ENCODE measurements at places on chromosomes 16 and 17.

- DNase-seq: no peak
Measured at GRCh38 chr16:89104303-89104702, 10.7 kb downstream of the ACSF3 start.

GRCh38 chr16:16052916-16053315, 103.5 kb downstream of the ABCC1 start:
- DNase-seq: no peak

DNA sequence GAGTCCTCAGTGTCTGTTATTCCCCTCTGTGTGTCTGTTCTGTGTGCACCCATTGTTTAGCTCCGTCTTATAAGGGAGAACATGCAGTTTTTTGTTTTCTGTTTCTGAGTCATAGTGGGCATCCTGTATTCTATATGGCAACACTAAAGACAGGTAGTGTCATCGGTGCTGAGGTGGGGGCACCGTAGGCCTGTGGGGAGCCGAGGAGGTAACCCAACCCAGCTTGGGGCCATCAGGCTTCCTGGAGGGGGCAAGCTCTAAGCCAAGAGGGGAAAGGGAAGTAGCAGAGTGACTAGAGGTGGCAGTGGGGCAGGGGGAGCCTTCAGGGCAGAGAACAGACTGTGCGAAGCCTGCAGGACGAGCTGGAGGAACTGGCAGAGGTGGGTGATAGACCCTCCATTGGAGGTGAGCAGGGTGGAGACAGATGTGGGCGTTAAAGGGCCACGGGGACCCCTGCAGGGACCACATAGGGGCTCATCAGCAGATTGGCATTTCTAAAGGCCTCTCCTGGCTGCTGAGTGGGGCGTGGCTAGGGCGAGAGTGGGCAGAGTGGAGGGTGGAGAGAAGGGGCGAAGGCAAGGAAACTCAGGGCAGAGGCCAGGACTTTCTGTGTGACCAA, 36.5 kb downstream of the CPNE2 start:
- peak; percentile 28 for DNase-seq

- DNase-seq: no peak
Measured at GRCh38 chr17:27783440-27784350, 16.6 kb downstream of the NOS2 start.

GRCh38 chr17:7114241-7114874, at the start of gene ASGR2:
ASGR2 (minus strand) TSS chr17:7114822; CDS start chr17:7114240, 582 bp downstream.
- DNase-seq: no peak

- no peak for DNase-seq
Measured at GRCh38 chr16:47045459-47045858, 72.0 kb upstream of the DNAJA2 start.

DNA sequence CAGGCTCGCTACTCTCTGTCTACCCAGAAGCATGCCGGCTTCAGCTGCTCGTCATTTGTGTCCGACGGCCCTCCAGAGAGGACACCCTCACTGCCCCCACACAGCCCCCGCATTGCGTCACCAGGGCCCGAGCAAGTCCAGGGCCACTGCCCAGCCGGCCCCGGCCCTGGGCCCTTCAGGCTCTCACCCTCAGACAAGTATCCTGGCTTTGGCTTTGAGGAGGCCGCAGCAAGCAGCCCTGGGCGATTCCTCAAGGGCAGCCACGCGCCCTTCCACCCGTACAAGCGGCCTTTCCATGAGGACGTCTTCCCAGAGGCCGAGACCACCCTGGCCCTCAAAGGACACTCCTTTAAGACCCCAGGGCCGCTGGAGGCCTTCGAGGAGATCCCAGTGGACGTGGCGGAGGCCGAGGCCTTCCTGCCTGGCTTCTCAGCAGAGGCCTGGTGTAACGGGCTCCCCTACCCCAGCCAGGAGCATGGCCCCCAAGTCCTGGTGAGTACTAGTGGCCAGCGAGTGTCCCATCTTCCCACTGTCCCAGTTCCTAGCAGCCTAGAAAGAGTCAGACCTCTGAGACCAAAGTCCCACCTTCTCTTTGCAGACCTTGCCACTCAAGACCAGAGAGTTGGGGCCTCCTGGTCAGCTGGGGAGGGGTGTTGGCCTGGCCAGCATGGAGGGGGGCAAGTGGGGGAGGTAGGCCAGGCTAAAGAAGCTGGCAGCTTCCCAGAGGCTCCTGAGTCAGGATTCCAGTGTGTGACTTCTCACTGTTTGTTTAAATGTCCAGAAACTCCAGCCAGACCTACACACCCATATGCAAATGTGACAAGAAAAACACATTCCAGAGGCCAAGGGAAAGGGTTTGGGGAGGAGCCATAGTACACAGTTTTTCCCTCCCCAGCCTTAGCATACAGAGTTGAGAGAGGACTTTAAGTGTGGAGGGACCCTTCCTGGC, 18.6 kb downstream of the FOXN1 start:
- no peak for DNase-seq

- DNase-seq: no peak
Measured at GRCh38 chr17:8871081-8871581, 3.7 kb upstream of the PIK3R6 start.

GRCh38 chr16:9965079-9965478, 217.1 kb downstream of the GRIN2A start:
- no peak for DNase-seq

DNA sequence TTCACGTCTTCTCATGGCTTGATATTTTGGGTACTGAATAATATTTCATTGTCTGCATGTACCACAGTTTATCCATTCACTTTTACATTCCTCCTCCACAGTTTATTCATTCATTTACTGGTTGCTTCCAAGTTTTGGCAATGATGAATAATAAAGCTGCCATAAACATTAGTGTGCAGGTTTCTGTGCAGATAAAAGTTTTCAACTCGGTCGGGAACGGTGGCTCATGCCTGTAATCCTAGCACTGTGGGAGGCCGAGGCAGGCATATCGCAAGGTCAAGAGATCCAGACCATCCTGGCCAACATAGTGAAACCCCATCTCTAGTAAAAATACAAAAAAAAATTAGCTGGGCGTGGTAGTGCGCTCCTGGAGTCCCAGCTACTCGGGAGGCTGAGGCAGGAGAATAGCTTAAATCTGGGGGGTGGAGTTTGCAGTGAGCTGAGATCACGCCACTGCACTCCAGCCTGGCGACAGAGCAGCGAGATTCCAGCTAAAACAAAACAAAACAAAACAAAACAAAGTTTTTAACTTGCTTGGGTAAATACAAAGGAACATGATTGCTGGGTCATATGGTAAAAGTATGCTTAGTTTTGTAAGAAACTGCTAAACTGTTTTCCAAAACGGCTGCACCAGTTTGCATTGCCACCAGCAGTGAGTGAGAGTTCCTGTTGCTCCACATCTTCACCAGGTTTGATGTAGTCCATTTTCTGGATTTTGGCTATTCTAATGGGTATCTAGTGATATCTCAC, 89.5 kb downstream of the WWP2 start:
- DNase-seq: no peak

- no peak for DNase-seq
Measured at GRCh38 chr17:14756479-14756878, 455.6 kb downstream of the HS3ST3B1 start.

GRCh38 chr16:2465653-2466415, 5.3 kb upstream of the NTN3 start:
- no peak for DNase-seq

- no peak for DNase-seq
Measured at GRCh38 chr17:37278247-37278894, 97.4 kb upstream of the C17orf78 start.

DNA sequence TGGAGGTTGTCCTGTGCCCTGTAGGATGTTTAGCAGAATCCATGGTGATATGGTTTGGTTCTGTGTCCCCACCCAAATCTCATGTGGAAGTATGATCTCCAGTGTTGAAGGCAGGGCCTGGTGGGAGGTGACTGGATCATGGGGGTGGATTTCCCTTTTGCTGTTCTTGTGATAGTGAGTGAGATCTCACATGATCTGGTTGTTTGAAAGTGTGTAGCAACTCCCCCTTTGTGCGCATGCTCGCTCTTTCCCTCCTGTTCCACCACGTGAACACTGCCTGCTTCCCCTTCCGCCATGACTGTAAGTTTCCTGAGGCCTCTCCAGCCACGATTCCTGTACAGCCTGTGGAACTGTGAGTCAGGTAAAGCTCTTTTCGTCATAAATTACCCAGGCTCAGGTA, 61.9 kb downstream of the ARHGAP17 start:
- no peak for DNase-seq

GRCh38 chr17:40348562-40349476, 15.7 kb downstream of the GJD3 start:
- DNase-seq: no peak

DNA sequence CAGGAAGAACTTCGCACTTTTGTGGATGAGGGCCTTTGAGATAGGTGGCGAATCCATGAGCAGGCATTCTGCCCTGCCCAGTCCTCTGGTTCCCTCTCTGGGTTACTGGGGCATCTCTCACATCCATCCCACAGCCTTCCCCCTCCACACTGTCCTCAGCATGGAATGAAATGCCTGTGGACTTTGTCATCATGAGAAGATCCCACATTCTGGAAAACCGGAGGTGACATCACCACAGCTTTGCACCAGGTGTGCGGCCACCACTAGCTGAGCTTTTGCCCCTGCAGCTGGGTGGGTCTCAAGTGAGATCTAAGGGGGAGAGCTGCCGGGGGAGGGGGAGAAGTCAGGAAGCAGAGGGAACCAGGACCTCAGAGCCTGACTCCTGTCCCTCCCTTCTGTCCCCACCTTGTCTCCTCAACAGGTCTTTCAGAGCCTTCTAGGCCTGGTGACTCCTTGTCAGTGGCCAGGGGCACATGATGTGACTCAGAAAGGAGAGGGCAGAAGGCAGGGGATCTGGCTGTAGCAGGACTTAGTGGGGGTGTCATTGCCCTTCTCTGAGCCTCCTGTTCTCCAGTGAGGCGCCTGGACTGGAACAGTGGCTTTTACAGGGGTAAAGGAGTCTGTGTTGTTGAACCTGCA, 40.0 kb upstream of the DLX4 start:
- no peak for DNase-seq

GRCh38 chr16:28621481-28622155, 11.8 kb upstream of the SULT1A1 start:
- no peak for DNase-seq

GRCh38 chr17:20191056-20191455, 181.9 kb downstream of the SPECC1 start:
- DNase-seq: no peak

- no peak for DNase-seq
Measured at GRCh38 chr17:64247836-64248235, 15.2 kb downstream of the TEX2 start.

- peak; percentile 42 for DNase-seq
Measured at GRCh38 chr17:7897773-7898172, 9.2 kb downstream of the CHD3 start.

GRCh38 chr17:68089881-68090280, 54.3 kb downstream of the KPNA2 start:
- DNase-seq: no peak

DNA sequence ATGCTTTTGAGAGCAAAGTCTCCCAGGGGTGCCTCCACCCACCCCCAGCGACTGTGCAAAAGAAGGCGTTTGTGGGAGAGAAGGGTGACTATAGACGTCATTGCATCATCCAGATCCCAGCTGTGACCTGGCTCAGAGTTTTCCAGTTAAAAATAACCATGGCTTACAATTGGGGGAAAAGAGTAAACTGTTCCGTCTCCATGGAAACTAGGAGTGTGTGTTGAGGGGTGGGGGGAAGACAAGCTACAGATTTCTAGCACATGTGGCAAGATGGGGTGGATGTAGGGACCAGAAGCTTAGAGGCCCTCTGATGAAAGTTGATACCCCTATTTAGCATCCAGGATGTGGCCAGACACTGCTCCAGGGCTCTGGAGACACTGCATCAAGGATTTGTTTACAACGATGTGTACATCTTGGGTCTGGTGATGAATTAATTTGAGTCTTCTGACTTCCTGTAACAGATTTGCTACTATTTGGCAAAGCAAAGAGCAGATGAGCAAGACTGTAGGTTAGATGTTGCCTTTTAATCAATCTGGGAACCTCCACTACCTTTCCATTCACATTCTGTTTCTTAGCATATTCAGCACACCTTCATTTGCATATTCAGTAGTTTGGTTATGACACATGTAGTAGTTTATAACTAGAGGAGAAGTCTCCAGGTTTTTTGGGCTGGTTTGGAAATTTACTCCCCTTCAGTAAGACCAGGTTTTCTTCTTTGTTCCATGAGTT, 6.2 kb upstream of the DUSP14 start:
- no peak for DNase-seq

DNA sequence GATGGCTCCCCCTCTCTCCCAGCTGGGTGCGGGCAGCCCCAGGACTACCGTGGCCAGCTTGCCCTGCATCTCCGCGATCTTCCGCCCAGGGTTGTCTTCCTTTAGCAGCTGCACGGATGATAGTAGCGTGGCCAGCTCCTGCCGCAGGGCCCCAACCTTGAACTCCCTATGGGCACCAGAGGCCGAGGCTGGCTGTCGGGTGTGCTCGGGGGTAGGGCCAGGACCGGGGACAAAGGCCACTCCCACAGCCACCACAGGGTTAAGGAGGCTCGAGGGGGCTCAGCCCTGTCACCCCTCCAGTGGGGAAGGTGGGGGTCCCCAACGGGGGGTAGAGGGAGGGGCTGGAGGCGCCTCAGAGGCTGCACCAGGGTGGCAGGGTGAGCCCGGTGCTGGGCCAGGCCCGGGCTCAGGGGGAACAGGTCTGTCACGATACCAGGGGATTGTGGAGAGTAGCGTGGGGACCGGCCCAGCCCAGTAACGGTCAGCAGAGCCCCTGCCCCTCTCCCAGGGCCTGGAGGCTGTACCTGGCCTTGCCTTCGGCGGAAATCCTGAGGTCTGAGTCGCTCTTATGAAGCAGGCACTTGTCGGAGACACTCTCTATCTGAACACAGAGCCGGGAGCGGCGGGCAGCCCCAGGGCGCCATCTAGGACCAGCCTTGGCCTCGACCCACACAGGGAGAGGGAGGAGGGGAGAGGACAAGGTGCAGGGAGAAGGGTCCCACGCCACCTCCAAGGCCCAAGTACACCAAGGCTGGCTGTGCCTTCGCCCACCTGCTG, 5.2 kb downstream of the PERCC1 start:
- DNase-seq: no peak

DNA sequence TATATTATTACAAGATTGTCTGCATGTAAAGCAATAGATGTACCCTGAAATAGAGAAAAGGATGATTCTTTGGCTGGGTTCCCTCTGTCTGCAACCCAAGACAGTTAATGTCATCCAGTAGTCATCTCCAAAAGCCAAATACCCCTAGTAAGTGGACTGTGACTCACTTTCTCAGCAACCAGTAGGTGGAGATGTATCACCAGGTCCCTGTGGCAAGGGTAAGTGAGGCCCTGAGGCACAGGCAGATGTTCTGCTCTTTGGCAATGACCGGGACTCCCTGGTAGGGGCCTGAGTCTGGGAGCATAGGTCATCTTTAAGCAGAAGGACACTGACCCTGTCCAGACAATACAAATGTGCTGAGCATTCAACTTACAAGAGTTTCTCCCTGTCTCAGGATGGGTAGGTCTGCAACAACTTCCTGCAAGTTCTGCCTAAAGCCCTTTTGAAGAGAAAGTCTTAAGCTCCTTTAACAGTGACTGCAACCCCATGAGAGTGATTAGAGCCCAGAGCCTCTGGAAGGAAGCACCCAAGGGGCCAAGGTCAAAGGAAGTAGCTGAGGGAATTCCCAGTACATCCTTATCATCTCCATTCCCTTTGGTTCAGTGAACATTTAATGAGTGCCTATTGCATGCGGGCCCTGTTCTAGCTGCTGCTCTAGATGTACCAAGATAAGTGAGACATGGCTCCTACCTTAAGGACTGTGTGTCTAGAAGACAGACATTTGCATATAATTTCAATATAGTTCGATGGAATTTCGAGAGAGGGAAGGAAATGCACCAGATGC, 31.9 kb downstream of the PMP22 start:
- DNase-seq: no peak

Measured in CD4-positive, alpha-beta memory T cell (primary cell).